NCI-H1048 (cell line): ENCODE measurements at places on chromosomes 6 and 20.

- DNase-seq, result no peak
These were observed 43.9 kb downstream of the PLCB1 start for GRCh38 chr20:8175741-8176675.

DNA sequence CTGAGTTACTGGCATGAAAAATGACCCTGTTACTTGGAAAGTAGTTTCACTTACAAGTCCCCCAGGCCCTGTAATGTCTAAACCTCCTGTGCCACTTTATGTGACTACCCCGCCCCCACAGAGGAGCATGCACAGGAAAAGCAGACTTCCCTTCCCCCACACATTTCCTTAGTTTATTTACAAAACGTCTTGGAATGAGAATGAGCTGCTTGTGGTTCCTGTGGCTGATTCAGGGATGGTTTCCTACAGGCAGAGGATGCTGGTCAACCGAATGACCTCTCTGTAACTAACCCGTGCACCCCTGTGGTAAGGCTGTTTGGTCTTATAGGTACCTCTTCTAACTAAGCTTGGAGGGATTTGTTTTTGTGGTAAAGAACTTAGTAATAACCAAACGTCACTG lies 28.5 kb downstream of the RSPO3 start:
- no peak for DNase-seq

DNA sequence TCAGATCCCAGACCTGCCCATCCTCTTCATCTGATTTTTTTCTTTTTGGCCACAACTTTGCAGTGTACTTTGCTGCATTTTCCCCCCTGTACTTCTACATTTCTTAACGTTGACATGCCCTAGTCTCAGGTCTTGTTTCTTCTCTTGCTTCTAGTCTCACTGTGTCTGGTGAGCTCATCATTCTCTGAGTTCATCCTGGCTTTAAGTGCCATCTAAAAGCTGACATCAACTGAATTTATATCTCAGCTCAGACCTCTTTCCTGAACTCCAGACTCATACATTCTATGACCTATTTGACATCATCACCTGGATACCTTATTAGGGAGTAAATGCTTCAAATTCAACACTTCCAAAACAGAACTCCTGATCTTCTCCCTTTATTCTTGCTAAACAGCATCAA lies 48.9 kb downstream of the TINAG start:
- no peak for DNase-seq

- no peak for DNase-seq
These were observed 19.3 kb downstream of the BCAS1 start for GRCh38 chr20:54051068-54051467.

- no peak for DNase-seq
These were observed 3.2 kb downstream of the PTPN1 start for GRCh38 chr20:50513169-50514034.

DNA sequence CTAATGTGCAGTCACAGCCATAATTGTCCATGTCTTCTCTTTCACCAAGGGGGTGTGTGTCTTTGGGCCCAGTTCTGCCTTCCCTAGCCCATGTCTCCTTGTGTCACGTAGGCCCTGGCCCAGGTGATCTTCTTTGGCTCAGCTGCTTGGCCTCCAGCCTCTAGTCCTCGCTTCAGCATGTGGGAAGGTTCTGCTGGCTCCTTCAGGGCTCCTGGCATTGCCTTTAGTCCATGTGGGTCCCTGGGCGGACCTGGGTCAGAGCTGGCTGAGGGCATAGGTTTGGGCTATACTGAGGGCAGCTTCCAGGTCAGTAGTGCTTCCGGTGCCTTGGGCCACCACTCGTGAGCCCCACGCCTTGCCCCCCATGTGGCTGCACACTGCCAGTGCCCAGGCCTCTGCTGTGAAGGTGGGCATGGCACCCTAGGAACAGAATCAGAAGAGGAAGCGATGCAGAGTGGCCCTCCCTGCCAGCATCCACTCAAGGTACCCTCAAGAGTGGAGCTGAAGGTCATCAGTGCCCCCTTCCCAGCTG lies 12.8 kb downstream of the AARS2 start:
- no peak for DNase-seq

GRCh38 chr20:40966103-40966502 lies 62.5 kb upstream of the TOP1 start:
- DNase-seq, result no peak

DNA sequence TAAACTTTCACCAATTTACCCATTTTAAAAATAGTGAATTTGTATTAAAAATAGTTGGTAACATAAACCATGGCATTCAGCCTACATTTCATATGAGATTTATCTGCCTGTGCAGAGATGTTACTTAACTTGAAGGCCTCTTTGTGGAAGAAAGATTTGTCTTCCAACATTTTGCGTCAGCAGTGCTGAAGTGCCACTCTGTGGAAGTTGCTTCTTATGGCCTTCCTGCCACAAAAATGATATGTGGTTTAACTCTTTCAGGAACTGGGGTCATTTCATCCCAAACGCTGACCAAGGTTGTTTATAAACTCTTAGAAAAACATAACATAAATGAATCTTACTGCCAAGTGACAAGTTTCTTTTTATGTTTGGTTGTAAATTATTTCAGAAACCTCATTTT lies 246.8 kb downstream of the ARID1B start:
- DNase-seq, result no peak

DNA sequence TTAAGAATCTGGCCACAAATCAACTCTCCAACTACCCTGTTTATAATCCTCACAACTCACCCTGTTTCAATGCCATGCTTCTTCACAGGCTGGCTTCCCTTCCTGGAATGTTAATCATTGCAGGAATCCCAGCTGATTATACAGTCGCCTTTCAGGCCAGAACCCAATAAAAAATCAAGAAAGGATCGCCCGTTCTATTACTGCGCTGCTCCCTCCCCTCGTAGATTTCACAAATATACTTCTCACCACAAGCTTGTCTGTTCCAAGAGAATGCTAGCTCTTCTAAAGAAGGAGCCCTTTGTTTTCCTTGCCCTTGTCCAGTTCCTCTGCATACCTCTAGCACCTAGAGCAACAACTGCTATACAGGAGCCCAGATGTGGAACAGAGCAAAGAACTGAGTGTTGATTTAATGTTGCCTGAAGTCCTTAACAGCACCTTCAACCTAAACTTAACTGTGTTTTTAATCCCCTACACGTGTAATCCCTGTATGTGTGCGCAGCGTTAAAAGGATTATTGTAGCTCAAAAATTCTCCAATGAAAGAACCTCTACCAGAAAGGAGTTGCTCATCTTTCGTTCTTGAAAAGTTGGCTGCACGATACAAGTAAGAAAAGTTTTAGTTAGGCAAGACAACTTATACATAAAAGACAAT lies 988 bp downstream of the ECHDC1 start:
- no peak for DNase-seq

DNA sequence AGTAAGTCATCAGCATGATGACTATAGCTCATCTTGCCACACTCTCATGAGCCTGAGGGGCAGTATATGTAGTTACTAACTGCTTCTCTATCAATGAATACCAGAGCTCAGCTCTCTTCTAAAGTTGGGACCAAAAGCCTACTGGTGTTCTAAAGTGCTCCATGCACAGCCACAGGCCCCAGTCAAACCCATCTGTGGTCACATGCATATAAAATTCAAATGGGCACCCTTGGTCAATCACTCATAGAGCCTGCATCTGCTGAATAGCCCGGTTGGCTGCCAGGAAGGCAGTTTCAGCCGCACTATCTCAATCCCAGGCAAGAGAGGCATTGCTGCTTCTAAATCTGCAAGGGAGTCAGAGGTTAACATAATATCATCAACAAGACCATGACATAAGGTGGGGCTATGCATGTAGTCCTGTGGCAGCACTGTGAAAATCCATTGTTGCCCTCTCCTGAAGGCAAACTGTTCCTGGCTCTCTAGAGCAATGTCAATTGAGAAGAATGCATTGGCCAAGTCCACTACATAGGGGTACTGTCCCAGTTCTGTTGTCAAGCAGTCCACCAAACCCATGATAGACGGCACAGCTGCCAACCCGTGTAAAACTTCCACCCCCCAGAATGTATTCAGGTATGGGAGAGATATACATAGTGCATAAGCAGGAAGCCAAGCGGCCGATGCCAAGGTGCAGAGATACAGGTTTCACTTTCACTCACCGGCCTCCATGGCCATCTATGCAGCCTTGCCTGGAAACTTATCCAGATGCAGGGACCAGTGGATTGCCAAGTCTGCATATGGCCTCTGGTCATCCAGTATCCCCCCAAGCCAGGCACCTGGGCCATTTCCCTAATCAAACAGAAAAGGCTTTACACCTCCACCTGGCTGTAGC lies 76.2 kb downstream of the ALDH8A1 start:
- DNase-seq, result no peak

DNA sequence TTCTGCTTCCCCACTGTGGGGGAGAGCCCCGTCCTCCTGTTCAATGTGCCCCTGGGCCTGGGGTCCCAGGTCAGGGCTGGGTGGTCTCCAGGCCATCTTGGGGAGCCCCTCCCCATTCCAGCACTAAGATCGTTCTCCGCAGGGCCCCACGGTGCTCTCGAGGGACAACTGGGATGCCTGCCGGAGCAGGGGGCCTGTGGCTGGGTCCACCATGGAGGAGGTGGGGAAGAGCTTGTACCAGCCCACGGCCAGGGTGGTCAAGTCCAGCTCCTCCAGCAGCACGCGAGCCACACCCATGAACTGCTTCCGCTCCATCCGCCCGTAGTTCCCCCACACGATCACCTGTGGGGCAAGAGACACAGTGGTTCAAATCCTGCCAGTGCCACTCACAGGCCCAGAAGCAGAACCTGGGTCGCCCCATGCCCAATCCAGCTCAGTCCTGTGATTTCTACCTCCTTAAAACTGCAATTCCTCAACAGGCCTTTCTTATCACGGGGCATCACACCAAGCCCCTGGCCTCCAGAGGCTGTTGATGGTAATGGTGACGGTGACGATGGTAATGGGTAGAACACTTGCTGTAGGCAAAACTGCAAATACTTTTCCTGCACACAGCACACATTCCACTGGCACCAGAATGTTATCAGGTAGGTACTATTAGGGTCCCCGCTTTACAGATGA lies 10.5 kb downstream of the KCNK15 start:
- no peak for DNase-seq

DNA sequence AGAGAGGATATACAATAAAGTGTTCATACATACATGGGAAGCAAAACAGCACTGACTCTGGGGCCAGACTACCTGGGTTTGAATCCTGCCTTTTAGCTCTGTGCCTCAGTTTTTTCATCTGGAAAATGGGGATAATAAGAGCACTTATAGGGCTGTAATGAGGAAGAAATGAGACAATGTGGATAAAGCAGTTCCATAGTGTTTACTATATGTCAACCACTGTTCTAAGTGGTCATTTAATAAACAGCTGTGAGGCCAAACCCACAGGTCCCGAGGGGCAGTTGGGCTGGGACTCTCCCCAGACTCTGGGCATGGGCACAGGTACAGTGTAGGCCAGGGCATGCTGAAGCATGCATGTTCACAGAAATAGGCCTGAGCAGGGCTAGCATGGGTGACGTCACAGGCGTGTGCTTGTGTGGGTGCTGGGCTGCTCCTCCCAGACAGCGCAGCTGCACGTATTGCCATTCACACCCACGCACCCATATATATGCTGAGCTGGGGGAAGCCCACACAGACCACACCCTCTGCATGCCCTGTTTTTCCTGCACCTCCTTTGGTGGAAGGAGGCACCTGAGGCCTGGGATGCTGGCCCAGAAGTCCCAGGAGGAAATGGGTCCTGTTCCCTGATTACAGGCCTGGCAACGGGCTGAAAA lies 3.5 kb upstream of the PLCG1 start:
- no peak for DNase-seq

DNA sequence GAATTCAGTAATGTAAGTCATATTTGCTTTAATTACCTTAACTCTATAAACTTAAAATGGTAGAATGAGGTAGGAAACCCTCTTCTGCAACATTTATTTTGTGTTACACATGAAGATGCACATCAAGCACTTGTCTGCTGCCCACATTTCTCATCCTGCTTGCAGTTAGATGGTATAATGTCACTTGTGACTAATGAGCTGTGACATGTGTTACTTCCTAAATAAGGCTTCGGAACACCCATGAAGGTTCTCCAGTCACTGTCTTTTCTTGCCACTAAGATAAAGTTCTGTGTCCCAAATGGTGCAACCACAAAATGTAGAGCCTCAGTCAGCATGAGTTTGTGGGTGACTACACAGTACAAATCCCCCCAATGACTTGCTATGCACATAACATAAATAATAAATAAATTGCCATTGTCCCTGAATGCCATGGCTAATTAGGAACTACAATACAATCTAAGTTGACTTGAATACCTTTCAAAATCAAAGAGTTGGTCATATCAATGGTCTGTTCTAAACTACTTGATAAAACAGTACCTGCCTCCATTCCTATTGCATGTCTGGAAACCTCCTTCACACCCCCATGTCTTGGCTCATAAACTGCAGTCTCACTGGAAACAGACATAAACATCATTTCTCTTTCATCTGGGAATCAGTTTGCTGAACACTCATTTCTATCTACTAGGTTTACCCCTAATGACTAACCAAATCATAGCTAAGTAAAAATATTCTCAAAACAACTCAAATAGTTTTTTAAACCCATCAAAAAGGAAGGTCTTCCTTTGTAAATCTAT lies 157.2 kb downstream of the PTPRK start:
- no peak for DNase-seq

- no peak for DNase-seq
These were observed 256.7 kb downstream of the ZNF217 start for GRCh38 chr20:53336892-53337291.

- DNase-seq, result peak; percentile 86
These were observed 112.0 kb downstream of the BACH2 start for GRCh38 chr6:90184334-90185298.

GRCh38 chr20:8749101-8749500 lies 319.8 kb upstream of the PLCB4 start:
- no peak for DNase-seq

- DNase-seq, result no peak
These were observed 2.2 kb upstream of the GRM4 start for GRCh38 chr6:34147906-34148630.
